ENCODE measurements at places on chromosomes 11 and 22.

DNA sequence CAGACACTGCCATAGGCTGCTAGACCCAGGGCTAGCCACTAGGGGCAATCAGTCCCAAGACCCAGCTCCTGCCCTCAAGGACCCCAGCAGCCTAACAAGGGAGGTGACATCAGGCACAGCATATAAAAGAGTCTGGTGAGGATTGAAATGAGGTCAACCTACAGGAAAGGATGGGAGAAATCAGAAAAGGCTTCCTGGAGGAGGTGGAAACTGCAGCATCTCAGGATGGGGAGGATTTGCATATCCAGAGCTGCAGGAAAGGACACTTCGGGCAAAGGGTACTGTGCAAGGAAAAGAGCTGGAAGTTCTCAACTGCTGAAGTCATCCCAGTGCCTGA is 2.9 kb upstream of the ARFGAP2 start:
- DNase-seq = no peak

DNA sequence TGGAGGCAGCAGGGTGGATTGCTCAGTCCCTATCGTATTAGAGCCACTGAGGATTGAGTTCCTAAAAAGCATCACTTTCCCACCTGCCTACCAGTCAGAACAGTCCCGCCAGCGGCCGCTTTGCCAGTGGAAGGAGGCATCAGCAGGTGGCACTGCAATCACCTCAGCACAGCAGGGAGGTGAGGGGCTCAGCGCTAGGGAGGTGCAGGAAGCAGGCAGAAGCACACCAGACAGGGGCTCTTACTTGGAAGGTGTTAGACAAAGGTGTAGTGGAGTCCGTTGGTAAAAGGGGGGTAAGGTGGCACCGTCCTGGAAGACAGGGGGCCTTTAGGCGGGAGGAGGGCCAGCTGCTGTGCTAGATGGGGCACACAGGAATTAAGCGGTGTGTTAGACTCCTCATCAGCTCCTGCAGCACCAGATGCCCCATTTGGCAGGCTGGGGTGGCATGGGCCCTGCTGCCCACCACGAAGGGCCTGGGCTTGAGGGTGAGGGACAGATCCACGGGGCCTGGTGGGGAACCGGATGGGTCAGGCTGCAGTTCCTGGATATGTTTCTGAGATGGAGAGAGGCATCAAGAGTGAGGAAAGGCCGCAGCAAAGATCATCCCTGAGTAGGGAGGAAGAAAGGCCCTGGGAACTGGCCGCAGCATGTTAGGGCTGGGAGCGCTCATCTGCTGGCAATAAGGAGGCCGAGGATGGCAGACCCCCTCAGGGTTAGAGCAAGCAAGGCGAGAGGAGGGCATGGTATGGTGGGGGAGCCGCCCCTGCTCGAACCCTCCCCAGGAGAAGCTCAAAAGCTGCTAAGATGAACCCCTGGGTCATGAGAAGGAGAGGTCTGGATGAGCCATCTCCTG is 42.5 kb downstream of the C11orf58 start:
- no peak for DNase-seq

DNA sequence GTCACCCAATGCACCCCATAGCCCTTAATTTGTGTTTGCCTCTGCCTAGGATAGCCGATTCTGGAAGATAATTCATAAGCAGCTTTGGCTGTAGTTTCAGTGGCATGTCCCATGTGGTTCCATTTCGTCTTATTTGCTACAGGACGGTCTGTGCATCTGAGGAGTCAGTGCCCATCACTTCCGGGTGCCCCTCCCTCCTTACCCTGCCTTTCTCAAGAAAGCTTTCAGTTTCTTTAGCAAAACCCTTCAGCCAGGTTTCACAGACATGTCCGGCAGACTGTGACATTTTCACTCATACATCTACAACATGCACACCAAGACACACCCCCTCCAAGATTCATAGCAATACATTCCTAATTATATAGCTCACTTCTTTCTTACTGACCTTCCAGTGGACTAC is 14.3 kb downstream of the TP53AIP1 start:
- DNase-seq = no peak

DNA sequence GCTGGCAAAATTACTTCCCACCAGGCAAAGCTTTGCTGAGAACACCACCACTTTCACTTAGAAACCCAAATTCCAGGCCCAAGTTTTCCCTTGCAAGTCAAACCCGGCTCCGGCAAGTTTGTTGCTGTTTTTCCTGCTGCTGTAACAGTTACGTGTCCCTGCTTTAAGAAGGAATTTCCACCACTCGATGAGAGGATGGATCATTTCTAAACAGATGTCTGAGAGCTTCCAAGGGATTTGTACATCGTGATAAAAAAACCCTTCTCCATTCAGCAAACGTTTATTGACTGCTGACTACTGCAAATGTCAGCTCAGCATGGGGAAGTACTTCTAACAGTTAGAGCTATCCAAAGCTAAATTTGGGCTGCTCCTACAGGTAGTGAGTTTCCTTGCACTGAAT is 19.7 kb downstream of the P2RX3 start:
- DNase-seq = no peak

DNA sequence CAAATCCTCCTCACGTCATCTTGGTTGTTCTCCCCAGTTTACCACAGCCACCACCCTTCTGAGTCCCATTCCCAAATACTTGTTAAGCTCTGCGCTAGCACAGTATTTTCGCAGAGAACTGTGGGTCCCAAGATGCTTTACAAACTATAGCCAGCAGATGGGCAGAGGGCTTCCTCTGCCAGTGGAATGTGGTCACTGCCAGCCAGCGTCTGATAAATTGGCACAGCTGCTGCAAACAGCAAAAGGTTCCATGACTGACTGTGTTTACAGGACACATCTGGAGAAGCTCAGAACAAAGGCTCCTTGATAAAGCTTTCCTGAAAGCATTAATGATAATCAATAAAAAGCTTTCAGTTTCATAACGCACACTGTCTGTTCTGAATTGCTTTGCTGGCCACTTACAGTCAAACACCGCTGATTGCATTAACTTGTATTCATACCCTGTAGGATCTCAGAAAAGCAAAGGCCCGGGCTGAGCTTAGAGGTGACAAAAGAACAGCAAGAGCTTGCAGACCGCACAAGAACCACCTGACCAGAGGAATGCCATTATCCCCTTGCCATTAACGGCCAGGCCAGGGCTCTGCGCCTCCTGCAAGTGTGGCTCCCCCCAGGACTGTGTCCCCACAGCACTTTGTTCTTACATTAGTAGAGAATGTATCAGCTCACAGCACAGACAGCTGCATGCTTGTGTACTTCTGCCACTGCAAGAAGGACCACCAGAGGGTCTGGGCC is 120.6 kb downstream of the MICAL3 start:
- DNase-seq = no peak

DNA sequence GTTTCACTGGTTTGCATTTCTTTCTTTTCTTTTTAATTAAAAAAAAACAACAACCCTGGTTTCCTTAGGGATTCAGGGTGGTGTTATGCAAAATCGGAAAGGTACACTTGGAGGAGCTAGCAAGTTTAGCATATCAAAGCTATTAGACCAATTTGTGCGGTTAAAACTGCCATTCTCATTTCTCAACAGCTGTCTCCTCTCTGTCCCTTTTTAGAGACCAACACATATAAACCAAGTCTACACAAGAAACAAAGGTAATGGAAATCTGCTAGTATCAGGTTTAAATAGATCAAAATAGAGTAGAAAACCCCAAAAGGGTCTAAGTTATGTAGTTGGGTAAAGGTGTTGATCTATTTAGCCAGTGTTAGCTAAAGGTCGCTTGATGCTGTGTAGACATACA is 1.7 kb upstream of the SESN3 start:
- no peak for DNase-seq

GRCh38 chr22:39928536-39929520 is 27.9 kb downstream of the GRAP2 start:
- no peak for DNase-seq

DNA sequence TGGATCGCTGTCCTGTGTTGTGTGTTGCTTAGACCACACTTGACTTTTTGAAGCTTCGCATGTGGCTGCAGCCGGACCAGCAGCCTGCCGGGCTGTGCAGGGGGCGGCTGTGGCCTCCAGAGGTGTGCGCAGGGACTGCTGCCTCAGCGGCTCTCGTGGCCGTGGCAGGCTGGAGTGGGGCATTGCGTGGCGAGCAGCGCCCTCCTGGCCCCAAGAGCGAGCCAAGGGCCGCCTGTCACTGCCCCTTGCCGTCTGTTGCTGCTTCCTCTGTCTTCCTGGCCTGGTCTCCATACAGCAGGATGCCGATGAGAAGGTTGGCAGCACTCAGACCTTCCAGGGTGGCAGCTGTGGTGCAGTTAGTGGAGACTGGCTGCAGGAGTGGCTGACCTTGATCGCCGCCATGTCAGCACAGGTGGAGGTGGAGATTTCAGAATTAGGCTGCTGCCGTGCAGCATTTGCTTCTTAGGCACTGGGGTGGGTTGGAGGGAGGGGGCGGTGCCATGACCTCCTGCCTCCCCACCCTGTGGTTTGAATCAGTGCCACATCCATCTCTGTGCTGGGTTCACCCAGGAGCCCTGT is 34.0 kb downstream of the MUC6 start:
- DNase-seq = no peak

GRCh38 chr11:39586036-39586435 is 1873.4 kb downstream of the LRRC4C start:
- DNase-seq = no peak

GRCh38 chr22:28395520-28395919 is 284.1 kb downstream of the TTC28 start:
- DNase-seq = no peak

DNA sequence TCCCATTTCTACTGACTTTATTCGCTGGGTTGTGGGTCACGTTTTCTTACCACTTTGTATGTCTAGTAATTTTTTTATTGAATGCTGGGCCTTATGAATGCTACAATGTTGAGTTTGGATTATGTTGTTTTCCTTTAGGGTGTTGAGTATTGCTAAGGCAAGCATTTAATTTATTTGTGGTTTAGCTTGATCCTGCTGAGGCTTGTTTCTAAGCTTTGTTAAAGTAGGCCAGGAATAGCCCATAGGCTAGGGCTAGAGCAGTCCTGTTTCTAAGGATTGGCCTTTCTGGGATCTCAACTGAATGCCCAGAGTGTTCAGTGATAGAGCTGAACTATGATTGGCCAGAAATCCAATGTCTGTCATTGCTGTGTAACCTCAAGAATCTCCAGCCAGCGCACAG is 56.1 kb upstream of the LDLRAD3 start:
- DNase-seq = no peak

GRCh38 chr22:46993633-46994032 is 231.2 kb downstream of the TBC1D22A start:
- no peak for DNase-seq

GRCh38 chr22:39214006-39214382 is 30.8 kb downstream of the PDGFB start:
- no peak for DNase-seq

DNA sequence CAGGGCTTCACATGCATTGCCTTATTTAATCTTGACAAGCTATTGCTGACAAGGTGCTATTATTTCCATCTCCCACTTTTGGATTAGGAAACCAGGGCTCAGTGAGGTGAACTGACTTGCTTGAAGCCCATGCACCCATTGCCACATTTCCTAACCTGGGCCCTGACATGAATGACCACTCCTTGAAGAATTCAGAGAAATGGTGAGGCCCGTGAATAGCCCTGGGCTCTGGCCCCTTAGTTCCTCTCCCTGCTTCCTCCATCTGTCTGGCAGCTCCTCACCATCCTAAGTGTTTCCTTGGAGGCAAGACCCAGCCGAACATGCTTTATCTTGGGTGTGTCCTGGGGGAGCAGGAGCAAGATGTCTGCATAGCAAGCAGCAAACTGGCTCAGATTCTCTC is 56.1 kb upstream of the NECTIN1 start:
- no peak for DNase-seq

DNA sequence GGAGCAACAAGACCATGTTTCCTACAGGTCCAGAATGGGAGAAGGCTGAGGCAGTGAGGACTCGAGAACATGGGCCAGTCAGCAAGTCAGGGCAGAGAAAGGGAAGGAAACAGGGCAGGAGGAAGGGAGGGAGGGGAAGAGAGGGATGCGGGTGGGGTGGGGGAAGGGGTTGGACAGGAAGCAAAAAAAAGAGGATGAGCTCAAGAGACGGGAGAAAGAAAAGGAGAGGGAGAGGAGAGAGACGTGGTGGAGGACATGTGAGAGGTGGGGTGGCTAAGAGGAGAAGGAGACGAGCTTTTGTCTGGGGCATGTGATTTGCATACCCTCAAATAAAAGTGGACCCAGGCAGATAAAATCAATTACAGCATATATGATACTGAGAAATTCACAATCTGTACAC is 389.5 kb upstream of the B3GAT1 start:
- DNase-seq = no peak

GRCh38 chr11:1858154-1858553 is 5.3 kb downstream of the LSP1 start:
- DNase-seq = no peak

- DNase-seq = no peak
These were observed 59.7 kb upstream of the EED start for GRCh38 chr11:86184728-86185380.

- DNase-seq = no peak
These were observed 40.0 kb upstream of the FIBIN start for GRCh38 chr11:26953770-26954392.

DNA sequence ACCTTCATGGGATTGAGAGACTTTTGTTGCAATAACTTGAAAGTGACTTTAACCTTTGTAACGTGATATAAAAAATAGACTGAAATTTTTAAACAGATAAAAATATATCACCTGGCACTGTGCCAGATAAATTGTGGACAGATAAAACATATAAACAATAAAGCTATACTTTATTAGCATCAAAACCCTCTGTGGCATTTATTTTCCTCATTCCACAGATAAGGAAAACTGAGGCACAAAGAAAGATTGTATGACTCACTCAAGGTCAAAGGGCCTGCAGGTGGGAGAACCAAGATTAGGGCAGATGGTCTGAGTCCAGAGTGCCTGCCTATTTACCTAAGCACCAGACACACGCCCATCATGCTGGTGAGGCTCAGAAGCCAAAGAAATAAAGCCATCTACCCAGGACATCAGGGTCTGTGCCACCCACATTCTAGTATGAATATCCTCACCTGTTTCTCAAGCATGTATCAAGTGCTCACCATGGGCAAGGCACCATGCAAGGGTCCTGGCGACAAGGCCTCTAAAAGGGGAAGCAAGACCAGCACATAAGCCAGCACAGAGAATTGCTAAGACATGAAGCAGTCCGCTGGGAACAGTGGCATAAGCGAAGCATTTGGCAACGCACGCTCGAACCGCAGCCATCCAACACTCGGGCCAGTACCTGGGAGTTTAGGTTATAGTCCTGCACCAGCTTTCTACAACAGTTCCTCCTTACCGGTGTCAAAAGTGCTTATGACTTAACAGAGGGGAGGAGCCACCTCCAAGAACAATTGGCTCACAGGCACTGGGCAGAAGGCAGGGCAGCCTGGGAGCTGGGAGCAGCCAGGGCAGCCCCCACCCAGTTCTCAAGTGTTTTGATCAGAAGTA is 17.6 kb downstream of the MYH9 start:
- DNase-seq = no peak

GRCh38 chr11:68610452-68611116 is 73.8 kb upstream of the GAL start:
- no peak for DNase-seq
